ENCODE measurements at places on chromosomes 11 and 22.

DNA sequence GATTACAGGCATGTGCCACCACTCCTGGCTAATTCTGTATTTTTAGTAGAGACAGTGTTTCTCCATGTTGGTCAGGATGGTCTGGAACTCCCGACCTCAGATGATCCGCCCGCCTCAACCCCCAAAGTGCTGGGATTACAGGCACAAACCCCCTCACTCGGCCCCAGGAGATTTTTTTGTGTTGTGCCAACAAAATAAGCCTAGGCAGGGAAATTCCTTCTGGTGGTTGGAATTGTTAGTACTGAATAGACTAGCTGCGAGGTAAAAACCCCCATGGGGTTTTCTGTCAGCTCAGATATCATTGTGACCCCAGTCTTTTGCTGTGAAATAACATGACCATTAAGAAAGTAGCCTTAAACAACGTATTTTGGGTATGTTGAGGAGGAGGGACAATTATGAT, 144.9 kb downstream of the BCR start:
- DNase-seq = no peak

- no peak for DNase-seq
Measured at GRCh38 chr11:71563406-71563805, 2.0 kb upstream of the KRTAP5-10 start.

DNA sequence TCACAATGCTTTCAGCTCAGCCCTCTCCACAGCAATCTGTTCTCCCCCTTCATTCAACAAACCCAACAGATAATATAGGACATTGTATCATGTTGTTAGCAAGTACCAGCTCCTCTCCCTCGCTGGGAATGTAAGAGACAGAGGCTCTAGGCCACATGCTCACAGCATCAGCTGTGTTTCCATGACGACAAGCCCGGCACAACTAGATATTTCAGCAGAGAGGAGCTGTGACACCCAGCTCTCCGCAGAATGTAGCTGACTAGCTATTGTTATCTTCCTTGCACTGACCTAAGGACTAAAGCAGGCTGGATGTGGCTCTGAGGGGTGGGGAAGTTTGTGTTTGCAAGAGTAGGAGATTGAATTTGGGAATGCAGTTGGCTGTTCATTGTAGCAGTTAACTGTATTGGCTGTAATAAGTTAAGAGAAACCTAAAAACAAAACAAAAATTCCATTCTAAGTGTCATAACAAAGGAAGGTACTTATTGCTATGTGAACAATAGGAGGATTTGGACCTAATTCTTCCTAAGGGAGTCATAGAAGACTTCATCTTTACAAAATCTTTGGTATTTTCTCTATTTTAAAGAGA, 28.0 kb upstream of the RRAS2 start:
- no peak for DNase-seq

- DNase-seq = no peak
Measured at GRCh38 chr11:105870516-105871113, 151.4 kb downstream of the MSANTD4 start.

- DNase-seq = no peak
Measured at GRCh38 chr11:59771605-59772004, 16.4 kb downstream of the STX3 start.

- DNase-seq = no peak
Measured at GRCh38 chr22:45210577-45210976, 30.1 kb downstream of the KIAA0930 start.

DNA sequence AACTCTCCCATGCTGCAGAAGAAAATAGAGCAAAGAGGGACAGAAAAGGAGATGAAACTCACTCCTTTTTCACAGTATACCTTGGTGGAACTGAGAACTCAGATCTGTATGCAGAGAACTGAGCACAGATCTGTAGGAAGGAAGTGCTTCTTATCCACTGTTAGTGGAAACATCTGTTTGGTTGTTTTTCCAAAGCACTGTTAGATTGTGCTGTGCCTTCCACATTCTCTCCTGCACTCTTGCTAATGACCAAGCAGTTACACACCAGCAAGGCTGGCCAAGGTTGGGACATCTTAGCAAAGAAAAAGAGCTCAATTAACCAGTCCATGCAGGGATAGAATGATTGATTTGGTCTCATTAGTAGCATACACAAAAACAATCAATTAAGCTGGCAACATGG, 20.1 kb upstream of the SIK2 start:
- no peak for DNase-seq

DNA sequence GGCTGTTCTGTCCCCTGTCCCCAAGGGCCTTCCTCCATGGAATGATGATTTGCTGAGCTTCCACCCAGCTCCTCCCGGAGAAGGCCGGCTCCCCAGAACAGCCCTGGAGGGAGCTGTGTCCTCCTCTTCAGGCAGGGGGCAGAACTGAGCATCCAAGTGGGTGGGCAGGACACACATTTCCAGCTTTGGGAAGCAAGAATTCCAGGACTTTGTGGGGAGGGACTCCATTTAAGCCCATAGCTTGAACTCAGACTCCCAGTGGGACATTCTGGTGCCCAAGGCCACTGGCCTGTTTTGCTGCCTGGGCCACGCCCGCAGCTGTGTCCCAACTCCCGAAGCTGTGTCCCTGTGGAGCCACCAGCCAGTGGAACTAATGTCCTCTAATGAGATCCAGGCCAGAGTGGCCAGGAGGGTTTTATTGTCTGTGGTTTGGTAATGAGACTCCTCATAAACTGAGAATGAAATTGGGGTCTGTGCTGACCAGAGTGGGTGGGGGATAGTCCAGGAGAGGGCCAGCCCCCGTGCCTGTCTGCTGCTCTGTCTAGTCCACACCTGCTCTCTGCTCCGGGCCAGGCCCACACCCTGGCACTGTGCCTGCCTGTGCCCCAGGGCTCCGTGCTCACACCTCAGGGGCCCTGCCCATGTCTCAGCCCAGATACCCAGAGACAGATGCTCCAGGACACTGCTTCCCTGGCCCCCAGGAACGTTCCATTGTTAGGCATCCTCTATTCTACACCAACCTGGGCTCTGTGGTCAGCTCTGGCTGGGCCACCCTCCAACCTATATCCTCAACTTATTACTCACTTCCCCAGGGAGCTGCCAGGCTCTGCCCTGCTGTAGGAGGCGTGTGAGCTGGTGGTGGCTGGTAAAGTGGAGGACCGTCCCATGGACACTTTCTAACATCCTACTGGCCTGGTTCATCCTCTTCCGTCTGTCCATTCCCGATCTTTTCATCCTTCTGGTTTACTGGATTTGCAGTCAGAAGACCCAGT, 7.6 kb downstream of the NECTIN1 start:
- DNase-seq = no peak

GRCh38 chr11:118715837-118716260, 36.4 kb upstream of the TREH start:
- no peak for DNase-seq

GRCh38 chr22:24455751-24456426, 28.5 kb downstream of the ADORA2A start:
- DNase-seq = no peak
